ENCODE measurements at places on chromosomes 2 and 18. TPM values are rescaled to one million over a fixed set of nuclear protein-coding genes. Genes with fewer than 3 reads are reported as not detected.

Gene GALNT14
- total RNA-seq = 18.9 TPM

Gene M1AP
- total RNA-seq = not detected

- peaks cover 33% of the 10 kb centered on the region for H3K4me1 ChIP-seq
- no peak overlapping the region for H3K4me3 ChIP-seq
- no peak for DNase-seq
- no peak overlapping the region for H3K27ac ChIP-seq
- H3K27me3 ChIP-seq = no peaks in the 10 kb centered on the region
Observed at GRCh38 chr2:186570604-186571003, 19.3 kb upstream of the ITGAV start.

Gene ABCG5
- total RNA-seq = not detected

Gene CYP27A1
- total RNA-seq = 3.5 TPM

Gene GKN2
- total RNA-seq = not detected

GRCh38 chr18:7038330-7038851 is 79.2 kb downstream of the LAMA1 start:
- DNase-seq = no peak
- no peaks in the 10 kb centered on the region for H3K36me3 ChIP-seq

- no peaks in the 10 kb centered on the region for H3K36me3 ChIP-seq
- no peaks in the 10 kb centered on the region for H3K27me3 ChIP-seq
- H3K4me1 ChIP-seq = peaks cover 58% of the 10 kb centered on the region
- DNase-seq = no peak
- H3K27ac ChIP-seq = peak overlapping the region; percentile 30
Observed at GRCh38 chr18:59700535-59700967, 3.3 kb upstream of the CCBE1 start.

DNA sequence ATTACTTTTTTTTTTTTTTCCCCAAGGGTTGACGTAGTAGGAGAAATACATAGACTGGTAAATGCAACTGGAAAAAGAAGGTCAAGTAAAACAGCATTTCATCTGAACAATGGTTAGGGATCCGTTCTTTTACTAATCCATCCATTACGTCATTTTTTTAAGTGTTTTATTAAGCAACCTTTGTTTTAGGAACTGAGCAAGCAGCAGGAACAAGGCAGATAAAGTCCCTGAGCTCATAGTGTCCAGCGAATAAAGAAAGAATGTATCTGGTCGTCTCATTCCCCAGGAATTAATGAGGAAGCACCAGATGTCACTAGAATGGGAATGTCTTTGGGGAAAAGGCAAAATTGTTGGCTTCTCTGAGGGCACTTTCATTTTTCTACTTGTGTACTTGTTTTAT is 842.4 kb downstream of the TDRD15 start:
- no peaks in the 10 kb centered on the region for H3K36me3 ChIP-seq
- H3K27ac ChIP-seq = no peak overlapping the region
- no peak for DNase-seq
- H3K4me3 ChIP-seq = no peak overlapping the region

- no peak for DNase-seq
- H3K4me3 ChIP-seq = no peak overlapping the region
- H3K4me1 ChIP-seq = no peaks in the 10 kb centered on the region
- H3K27me3 ChIP-seq = no peaks in the 10 kb centered on the region
- H3K27ac ChIP-seq = no peak overlapping the region
Observed at GRCh38 chr18:35171315-35171987, 69.4 kb upstream of the ZNF397 start.

DNA sequence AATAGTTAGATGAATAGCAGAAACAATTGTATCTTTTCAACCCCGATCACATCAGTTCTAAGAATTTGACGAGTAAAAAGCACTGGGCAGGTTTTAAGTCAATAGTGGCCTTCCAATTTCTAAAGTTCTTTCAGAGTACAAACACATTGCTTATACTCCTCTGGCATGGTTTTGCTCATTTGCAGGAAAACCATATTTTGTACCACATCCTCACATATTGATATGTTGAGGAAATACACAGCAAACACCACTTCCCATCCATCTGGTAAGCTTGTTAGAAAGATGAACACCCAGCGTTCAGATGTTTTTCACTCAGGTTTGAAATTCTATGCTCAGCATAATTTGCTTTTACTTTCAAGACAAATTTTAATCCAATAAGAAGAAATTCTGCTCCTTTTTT is 344.6 kb upstream of the ACVR2A start:
- no peaks in the 10 kb centered on the region for H3K4me1 ChIP-seq
- DNase-seq = no peak
- H3K27me3 ChIP-seq = no peaks in the 10 kb centered on the region
- no peak overlapping the region for H3K27ac ChIP-seq

Gene FOXI3
- total RNA-seq = not detected

Gene NYAP2
- total RNA-seq = 0.18 TPM

DNA sequence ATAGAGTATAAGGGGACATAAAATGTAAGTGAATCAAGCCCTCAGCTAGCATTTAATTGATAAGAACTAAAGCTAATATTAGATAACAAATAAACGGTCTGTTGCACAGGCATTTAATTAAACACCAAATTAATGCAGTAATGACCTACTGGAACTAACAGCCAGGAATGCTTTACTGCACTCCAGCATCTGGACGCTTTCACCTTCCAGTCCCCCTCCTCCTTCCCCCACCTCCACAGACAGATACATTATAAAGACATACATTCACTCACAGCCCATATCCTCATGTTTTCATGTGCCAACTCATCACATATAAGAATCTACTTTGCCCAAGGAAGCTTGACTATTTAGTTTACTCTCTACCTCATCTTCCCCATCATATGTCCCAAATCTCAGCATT is 337.4 kb upstream of the PIK3C3 start:
- no peaks in the 10 kb centered on the region for H3K27me3 ChIP-seq
- no peaks in the 10 kb centered on the region for H3K36me3 ChIP-seq
- no peak for DNase-seq

Gene PROC
- total RNA-seq = not detected

- no peak for DNase-seq
- H3K27me3 ChIP-seq = no peaks in the 10 kb centered on the region
- no peak overlapping the region for H3K4me3 ChIP-seq
- H3K36me3 ChIP-seq = no peaks in the 10 kb centered on the region
- H3K4me1 ChIP-seq = peaks cover 37% of the 10 kb centered on the region
Observed at GRCh38 chr18:10270151-10270571, 184.3 kb upstream of the APCDD1 start.

GRCh38 chr2:227780981-227781615 is 32.5 kb upstream of the CCL20 start:
- H3K4me3 ChIP-seq = no peak overlapping the region
- no peaks in the 10 kb centered on the region for H3K36me3 ChIP-seq
- peaks cover 12% of the 10 kb centered on the region for H3K4me1 ChIP-seq
- H3K27me3 ChIP-seq = no peaks in the 10 kb centered on the region
- no peak overlapping the region for H3K27ac ChIP-seq

DNA sequence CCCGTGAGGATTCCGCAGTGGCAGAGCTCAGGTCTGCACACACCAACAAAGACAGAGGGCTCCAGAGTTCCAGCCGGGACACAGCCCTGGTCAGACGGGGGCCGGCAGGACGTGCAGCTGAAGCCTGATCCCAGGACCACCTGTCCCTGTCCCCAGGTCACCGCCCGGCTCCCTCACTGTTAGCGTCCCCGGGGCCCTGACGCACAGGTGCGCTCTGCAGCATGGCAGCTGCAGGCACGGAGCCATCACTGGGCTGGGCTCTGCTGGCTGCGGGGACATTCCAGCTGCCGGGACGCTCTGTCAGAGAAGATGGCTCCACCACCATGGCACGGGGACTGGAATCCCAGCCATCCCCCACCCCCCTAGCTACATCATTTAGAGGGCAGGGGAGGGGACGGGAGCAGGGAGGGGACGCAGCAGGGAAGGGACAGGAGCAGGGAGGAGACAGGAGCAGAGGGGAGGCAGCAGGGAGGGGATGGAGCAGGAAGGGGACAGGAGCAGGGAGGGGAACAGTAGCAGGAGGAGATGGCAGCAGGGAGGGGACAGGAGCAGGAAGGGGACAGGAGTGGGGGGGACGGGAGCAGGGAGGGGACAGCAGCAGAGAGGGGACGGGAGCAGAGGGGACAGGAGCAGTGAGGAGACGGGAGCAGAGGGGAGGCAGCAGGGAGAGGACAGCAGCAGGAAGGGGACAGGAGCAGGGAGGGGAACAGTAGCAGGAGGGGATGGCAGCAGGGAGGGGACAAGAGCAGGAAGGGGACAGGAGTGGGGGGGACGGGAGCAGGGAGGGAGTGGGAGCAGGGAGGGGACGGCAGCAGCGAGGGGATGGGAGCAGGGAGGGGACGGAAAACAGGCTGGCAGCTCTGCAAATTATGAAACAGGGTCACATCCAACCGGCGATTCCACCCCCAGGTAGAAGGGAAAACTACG is 39.8 kb downstream of the SLC66A2 start:
- DNase-seq = no peak
- H3K27ac ChIP-seq = no peak overlapping the region
- no peak overlapping the region for H3K4me3 ChIP-seq
- H3K27me3 ChIP-seq = no peaks in the 10 kb centered on the region
- no peaks in the 10 kb centered on the region for H3K36me3 ChIP-seq

DNA sequence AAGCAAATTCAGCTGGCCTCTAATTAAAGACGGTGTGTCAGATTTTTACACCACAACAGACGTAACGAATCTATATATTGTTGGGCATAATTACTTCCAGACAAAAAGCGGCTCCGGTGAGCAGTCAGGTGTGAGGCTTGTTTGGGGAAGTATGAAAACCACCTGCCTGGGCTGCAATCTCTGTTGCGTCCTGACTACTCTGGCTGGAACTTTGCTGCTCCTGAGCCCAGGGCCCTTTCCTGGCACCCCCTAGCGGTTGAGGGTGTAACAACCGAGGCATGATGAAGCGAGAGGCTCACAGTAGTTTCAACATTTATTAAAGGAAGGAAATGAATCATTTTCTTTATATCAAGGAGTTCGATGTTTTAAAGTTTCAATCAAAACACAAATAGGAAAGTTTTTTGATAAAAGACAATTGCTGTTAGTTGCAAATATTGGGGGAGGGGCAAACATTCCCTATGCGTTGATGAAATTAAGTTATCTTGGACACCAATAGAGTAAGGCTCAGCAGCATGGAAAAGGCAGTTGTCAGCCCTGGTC is 10.6 kb upstream of the ITGB6 start:
- H3K4me1 ChIP-seq = peaks cover 24% of the 10 kb centered on the region
- H3K27me3 ChIP-seq = no peaks in the 10 kb centered on the region
- H3K4me3 ChIP-seq = no peak overlapping the region
- no peak overlapping the region for H3K27ac ChIP-seq

GRCh38 chr18:23114171-23114881 is 21.0 kb upstream of the CABLES1 start:
- no peaks in the 10 kb centered on the region for H3K27me3 ChIP-seq
- no peaks in the 10 kb centered on the region for H3K36me3 ChIP-seq
- peak overlapping the region; percentile 62 for H3K27ac ChIP-seq
- peaks cover 5% of the 10 kb centered on the region for H3K4me1 ChIP-seq

GRCh38 chr2:126731353-126731752 is 75.4 kb downstream of the GYPC start:
- H3K27me3 ChIP-seq = no peaks in the 10 kb centered on the region
- no peak for DNase-seq
- H3K4me3 ChIP-seq = no peak overlapping the region
- no peaks in the 10 kb centered on the region for H3K4me1 ChIP-seq
- H3K27ac ChIP-seq = no peak overlapping the region
- H3K36me3 ChIP-seq = no peaks in the 10 kb centered on the region

DNA sequence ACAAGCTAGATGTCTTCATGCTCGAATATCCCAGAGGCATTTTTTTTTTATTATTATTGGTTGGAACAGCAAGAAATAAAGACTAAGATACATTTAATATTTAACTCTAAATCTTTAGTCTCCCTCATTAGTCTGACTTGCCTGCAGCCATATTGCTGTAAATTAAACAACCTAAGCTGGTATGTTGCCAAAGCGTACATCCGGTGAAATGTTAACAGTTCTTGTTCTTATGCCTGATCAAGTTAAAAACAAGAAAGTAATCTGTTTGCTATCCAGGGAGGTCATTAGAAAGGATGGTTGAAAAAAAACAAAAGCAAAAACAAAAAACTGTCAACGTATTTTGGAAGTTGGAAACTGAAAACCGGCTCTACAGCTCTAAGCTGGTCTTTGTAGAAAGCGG is 125.9 kb upstream of the NABP1 start:
- peaks cover 26% of the 10 kb centered on the region for H3K4me1 ChIP-seq
- no peak for DNase-seq
- peaks cover 9% of the 10 kb centered on the region for H3K27me3 ChIP-seq
- no peak overlapping the region for H3K27ac ChIP-seq

Gene PPP4R3B
- 44.3 TPM for total RNA-seq

- no peaks in the 10 kb centered on the region for H3K36me3 ChIP-seq
- H3K27ac ChIP-seq = no peak overlapping the region
- H3K4me3 ChIP-seq = no peak overlapping the region
- no peaks in the 10 kb centered on the region for H3K27me3 ChIP-seq
Observed at GRCh38 chr2:119536211-119536610, 8.0 kb upstream of the CFAP221 start.

GRCh38 chr2:50564766-50565165 is 467.2 kb downstream of the NRXN1 start:
- no peaks in the 10 kb centered on the region for H3K4me1 ChIP-seq
- no peak overlapping the region for H3K27ac ChIP-seq
- no peak overlapping the region for H3K4me3 ChIP-seq
- DNase-seq = no peak
- H3K36me3 ChIP-seq = no peaks in the 10 kb centered on the region

DNA sequence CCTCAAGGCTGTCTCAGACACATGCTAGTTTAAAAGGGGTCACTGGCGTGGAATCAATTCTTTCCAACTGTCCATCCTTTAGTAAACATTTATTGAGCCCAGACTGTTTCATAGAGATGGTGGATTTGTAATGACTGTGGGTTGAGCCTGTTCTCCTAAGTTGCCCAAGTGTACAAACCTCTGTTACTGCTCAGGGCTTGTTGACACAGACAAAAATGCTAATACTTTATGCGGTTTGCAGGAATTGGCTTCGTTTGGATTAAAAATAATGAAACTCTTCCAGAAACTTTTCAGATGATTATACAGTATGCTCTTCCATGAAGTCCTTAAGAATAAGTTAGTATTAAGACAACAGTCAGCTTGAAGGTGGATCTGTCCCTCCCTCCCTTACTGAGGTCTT is 83.6 kb upstream of the MGAT5 start:
- H3K36me3 ChIP-seq = no peaks in the 10 kb centered on the region
- H3K4me1 ChIP-seq = peaks cover 6% of the 10 kb centered on the region
- H3K27me3 ChIP-seq = no peaks in the 10 kb centered on the region
- H3K4me3 ChIP-seq = no peak overlapping the region

DNA sequence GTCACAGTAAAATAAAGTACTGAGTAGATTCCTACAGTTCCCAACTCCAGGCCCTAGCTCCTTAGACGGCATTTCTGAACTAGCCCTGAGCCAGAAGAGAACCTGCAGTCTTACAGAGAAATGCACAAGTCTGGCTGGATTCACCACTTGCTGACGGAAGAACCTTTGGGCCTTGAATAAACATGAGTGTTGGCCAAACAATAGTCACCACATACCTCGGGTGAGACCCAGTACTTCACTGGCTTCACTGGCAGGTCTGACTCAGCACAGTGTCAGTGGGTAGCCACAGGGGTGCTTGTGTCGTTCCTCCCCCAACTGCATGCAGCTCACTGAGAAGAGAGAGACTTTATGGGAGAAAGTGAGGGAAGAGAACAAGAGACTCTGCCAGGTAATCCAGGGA is 88.9 kb downstream of the TMEM185B start:
- DNase-seq = no peak
- no peaks in the 10 kb centered on the region for H3K27me3 ChIP-seq
- no peaks in the 10 kb centered on the region for H3K4me1 ChIP-seq

Gene COBLL1
- total RNA-seq = 74.4 TPM

Gene RABL2A
- total RNA-seq = 5.9 TPM
